NK-92 treated with Interleukin-12 subunit alpha and Interleukin-12 subunit beta, amount 100 ng/mL, for 24 hours (cell line): ENCODE measurements at places on chromosomes 12 and 14.

GRCh38 chr12:117031843-117032592 lies 67.2 kb downstream of the TESC start:
- no peak for DNase-seq

DNA sequence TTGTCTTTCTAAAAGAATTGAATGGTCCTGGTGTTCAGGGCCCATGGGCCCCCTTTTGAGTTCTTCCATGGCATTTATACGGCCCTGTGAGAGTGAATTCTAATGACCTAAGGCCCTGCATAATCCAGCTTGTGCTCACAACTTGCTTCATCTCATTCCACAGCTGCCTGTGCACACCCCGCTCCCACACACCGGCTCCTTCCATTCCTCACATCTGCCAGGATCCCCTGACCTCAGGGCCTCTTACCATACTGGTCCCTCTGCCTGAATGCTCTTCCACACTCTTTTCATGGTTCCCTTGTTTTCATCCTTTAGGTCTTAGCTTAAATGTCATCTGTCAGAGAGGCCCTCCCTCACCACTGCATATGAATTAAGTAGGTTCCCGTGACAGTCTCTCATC lies 49.5 kb upstream of the EGLN3 start:
- DNase-seq: no peak

GRCh38 chr12:130423136-130423535 lies 85.4 kb downstream of the PIWIL1 start:
- no peak for DNase-seq

DNA sequence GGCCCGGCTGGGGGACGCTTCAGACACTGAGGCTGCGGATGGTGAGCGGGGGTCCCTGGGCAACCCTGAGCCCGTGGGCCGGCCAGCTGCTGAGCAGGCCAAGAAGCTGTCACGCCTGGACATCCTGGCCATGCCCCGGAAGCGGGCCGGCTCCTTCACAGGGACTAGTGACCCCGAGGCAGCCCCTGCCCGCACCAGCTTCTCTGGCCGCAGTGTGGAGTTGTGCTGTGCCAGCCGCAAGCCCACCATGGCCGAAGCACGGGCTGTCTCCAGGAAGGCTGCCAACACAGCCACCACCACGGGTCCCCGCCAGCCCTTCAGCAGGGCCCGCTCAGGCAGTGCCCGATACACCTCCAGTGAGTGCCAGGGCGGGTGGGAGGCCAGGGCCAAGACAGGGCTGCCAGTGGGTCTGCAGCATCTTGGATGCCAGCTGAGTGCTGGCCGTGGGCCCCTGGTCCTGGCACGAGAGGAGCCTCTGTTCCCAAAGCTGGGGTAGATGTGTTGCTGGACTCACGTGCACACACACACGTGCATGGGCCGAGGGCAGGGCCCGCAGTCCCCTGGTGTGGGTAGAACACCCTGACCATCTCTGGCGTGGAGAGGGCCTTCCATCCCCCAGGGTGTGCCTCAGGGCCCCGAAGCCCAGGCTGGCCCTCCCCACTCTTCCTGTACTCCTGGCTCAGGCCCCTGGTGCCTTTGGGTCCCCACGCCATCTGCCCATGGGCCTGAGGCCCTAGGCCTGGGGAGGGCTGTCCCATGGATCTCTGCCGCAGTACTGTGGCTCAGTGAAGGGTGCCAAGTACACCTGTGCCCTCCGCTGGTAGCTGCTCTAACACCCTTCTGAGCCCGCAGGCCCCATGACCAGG lies 22.8 kb downstream of the CEP170B start:
- no peak for DNase-seq

- no peak for DNase-seq
Measured at GRCh38 chr14:28412077-28412476, 354.5 kb upstream of the FOXG1 start.

GRCh38 chr12:127025545-127025944 lies 1241.4 kb upstream of the TMEM132C start:
- DNase-seq: no peak

DNA sequence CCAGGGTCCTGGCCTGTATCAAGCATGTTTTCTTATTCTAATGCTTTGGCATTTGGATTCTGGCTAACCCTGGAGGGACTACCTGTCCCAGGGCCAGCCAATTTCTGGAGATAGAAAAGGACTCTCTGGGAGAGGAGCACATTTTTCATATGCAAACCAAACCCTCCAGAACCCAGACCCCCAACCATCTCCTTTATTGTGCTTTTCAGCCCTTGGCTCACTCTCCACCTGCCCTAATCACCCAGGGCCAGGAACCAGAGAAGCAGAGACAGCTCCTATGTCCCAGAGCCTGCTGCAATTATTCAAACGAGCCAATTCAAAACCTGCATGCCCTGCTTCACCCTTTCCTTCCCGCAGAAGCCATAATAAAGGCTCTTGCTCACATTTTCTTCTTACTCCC lies 23.8 kb downstream of the HSPB8 start:
- no peak for DNase-seq

GRCh38 chr12:32312049-32312670 lies 87.2 kb upstream of the FGD4 start:
- DNase-seq: no peak

DNA sequence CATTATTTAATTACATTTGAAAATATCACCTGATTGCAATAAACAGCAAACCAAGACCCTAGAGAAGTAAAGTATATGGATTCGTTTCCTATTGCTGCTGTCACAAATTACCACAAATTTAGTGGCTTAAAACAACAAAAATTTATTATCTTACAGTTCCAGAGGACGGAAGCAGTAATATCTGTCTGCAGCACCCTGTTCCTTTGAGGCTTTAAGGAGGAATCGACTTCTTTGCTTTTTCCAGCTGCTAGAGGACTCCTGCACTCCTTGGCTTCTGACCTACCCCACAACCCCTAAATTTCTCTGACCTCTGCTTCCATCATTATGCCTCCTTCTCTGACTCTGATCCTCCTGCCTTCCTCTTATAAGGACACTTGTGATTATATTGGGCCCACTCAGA lies 23.8 kb upstream of the PPM1A start:
- no peak for DNase-seq

DNA sequence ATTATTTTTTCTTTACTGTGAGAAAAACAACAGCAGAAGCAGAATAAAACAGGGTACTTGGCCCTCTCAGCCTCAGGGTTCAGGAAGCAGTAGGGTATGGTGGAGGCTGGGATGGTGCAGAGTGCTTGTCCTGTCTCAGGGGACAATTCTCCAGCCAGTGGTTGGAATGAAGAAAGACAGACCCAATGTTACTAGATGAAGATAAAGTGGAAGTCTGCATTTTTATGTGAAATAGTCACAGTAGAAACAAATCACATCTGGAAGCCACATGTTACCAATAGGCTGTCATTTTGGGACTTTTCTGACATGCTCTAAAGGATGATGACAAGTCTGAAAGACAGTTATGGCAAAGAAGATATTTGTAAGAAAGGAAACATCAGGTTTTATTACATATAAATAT lies 32.3 kb downstream of the PROX2 start:
- no peak for DNase-seq

GRCh38 chr14:26935733-26936132 lies 337.9 kb upstream of the NOVA1 start:
- DNase-seq: no peak

DNA sequence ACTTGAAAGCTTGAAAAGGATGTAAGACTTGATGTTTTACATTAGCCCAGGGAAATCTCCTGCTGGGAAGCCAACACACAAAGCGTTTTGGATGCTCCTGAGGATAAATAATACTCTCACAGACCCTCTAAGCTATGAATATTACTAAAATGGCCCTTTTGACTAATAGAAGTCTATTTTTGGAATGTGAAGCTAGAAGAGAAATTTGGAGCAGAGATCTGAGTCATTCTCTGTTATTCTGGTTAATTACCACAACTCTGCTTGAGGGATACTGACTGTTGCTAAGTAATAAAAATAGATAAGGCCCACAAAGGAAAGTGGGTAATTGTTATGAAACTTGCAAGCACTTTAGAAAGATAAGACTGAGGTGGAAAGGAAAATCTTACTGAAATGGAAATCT lies 346.2 kb upstream of the STXBP6 start:
- no peak for DNase-seq

- DNase-seq: no peak
Measured at GRCh38 chr14:57797160-57797559, 68.7 kb downstream of the SLC35F4 start.

- peak; percentile 95 for DNase-seq
Measured at GRCh38 chr14:92106143-92106926, at the start of gene ATXN3. ATXN3 (minus strand) TSS chr14:92106582; CDS start chr14:92106552, 30 bp downstream.

DNA sequence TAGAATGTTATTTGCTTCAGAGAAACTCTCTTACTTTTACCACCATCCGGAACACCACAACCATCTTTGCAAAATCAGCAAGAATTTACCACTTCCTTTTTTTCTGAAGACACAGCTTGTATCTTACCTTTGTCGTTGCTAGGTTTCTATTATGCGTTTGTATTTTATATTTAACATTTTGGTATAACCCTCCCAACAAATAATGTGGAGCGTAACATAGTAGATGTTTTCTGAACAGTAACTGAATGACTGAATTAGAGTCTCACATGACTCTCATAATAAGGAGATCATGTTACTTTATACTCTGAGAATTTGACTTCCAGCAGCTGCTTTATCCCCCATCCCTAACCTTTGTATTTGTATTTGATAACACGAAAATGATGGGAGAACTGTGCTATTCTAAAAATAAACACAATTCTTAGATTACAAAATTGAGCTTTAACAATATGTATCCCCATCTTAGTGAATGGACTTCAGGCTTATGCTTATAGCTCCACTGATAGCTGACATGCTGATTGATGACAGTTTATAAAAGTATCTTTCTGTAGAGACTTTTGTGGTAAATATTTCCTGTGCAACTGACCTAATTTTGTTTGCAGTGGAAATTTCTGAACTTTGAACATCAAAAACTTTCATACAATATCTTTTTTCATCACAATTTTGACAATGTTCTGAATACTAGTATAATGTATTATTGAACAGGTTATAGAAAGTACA lies 7.9 kb upstream of the KLRB1 start:
- DNase-seq: no peak

DNA sequence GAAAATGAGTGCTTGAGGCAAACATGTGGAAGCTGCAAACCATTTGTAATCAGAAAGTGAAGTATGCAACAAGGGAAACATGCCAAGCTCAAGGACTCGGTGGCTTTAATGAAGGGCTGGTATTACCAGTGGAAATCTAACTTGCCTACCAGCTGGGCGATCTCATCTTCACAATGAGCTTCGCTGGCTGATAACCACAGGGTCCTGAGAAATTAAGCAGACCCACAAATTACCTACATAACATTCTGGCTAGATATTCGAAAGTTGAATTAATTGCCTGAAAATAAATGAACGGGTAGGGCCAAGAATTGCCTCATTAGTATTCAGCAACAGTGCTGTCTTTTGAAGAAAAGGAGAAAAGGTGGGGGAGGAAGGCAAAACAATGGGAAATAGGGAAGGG lies 439.4 kb downstream of the PDZRN4 start:
- no peak for DNase-seq

- DNase-seq: no peak
Measured at GRCh38 chr12:115956659-115957058, 320.8 kb downstream of the MED13L start.

GRCh38 chr12:105423921-105424320 lies 93.4 kb downstream of the C12orf75 start:
- DNase-seq: no peak

GRCh38 chr14:22542360-22542759 lies 46.7 kb downstream of the DAD1 start:
- DNase-seq: no peak

- no peak for DNase-seq
Measured at GRCh38 chr12:50241178-50241577, 42.1 kb downstream of the LIMA1 start.

- no peak for DNase-seq
Measured at GRCh38 chr12:115980339-115980738, 297.2 kb downstream of the MED13L start.

GRCh38 chr12:107525063-107525718 lies 160.4 kb upstream of the PWP1 start:
- peak; percentile 36 for DNase-seq

- no peak for DNase-seq
Measured at GRCh38 chr12:127411166-127411915, 855.6 kb upstream of the TMEM132C start.

GRCh38 chr12:80580254-80580653 lies 127.2 kb upstream of the MYF6 start:
- DNase-seq: no peak

DNA sequence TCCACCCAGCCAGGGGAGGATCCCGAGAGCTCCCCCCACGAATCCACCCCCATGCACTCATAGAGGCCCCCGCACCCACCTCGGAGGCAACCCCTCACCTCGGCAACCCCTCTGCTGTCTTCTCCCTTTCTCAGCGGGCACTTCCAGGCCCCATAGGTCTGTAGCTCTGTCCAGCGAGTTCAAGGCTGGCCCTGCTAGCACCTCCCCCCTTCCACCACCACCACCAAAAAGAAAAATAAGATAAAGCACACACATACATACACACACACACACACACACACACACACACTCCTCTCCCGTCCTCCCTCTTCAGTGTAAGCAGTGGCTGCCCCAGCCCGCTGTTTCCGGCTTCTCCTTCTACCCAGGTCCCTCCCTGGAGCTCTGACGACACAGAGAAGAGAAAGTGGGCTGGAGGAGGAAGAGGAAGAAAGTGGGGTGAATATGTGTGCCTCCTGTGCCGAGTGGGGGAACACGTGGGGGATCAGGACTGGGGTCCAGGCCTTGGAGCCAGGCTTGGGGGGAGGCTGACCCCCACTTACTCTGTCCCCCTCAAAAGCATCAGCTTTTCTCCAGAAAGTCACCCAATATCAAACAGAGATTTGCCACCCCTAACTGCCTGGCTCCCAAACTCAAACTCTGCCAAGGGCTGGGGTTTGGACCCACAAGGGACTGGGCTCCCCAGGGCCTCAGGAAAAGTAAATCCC lies at the start of gene STAT6:
TSS of gene STAT6 (minus strand) at position 332 of the 704 bp plus-strand sequence. CDS start 3,084 bp downstream, outside the sequence.
- DNase-seq: peak; percentile 64

DNA sequence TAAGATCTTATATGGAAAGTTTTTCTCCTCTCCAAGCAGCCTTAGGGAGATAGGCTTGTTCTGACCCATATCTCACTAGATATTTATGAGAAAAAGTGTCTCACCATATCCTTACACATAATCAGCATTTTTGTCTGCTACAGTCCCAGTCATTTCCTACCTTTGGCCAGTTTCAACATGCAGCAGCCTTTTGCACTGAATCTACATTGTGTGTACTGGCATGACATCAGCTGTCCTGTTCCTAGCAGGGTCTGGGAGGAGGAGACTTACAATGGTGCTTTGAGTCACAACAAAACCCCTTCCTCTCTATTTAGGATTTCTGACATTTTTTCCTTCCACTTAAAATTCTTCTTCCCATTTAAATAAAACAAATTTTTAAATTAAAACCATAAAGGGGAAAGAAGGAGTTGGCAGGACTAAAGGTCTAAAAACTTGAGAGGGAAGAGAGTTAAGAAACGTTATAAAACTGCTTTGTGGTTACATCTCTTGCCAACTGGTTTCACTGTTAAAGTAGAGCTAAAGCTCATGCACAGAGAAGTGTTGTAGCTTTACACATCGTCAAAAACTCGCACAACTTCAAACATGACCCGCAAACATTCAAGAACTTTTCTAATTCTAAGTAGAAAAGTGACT lies 53.3 kb upstream of the CERS5 start:
- DNase-seq: no peak

GRCh38 chr14:90398841-90399540 lies 2.2 kb downstream of the CALM1 start:
- DNase-seq: no peak

GRCh38 chr14:69036757-69037506 lies 57.8 kb upstream of the ACTN1 start:
- DNase-seq: no peak

GRCh38 chr12:64679487-64680001 lies 69.2 kb downstream of the RASSF3 start:
- no peak for DNase-seq
